Smooth muscle cell of bladder (primary cell): ENCODE measurements at places on chromosomes 7 and 10. TPM values are rescaled to one million over a fixed set of nuclear protein-coding genes. Genes with fewer than 3 reads are reported as not detected.

The SCART1 gene
- total RNA-seq = 1.3 and 1.9 TPM in 2 replicates

The NPC1L1 gene
- total RNA-seq = 0.09 and 0.14 TPM in 2 replicates

The PNLIPRP2 gene
- not detected in 2 replicates for total RNA-seq

The ANKRD26 gene
- 8.5 and 8.7 TPM in 2 replicates for total RNA-seq

The NUTM2E gene
- total RNA-seq = under 0.01 TPM in 1 of 2 replicates, not detected in the other

The VSIR gene
- total RNA-seq = 15.9 and 23.4 TPM in 2 replicates

The CFAP70 gene
- total RNA-seq = 0.71 and 0.92 TPM in 2 replicates

The PDE6C gene
- total RNA-seq = not detected in 2 replicates

The ACSL5 gene
- total RNA-seq = 1.7 and 2.2 TPM in 2 replicates

The OPN4 gene
- total RNA-seq = not detected in 2 replicates

The KEL gene
- total RNA-seq = 0.28 TPM in 1 of 2 replicates, not detected in the other

The VPS26A gene
- 21.2 and 26.9 TPM in 2 replicates for total RNA-seq

The LIPJ gene
- total RNA-seq = under 0.01 TPM in 2 replicates
